NK-92 treated with Interleukin-12 subunit alpha and Interleukin-12 subunit beta, amount 100 ng/mL, for 24 hours (cell line): ENCODE measurements at places on chromosomes 6 and 20.

DNA sequence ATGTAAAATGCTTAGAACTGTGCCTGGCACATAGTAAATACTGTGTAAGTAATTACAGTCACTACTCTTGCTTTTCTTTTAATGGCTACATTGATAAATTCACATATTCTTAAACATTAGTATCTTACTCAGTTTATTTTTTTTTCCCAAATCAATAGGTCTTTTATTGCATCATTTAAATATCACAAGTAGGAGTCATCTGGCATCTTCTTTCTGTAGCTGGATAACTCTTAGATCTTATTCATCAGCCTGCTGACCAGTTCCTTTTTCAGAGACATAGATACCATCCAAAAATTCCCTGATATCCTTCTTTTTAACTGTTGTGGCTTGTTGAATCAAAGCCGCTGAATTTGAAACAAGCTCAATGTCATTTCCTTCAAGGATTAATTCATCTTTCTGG is 20.0 kb upstream of the PHF3 start:
- no peak for DNase-seq

GRCh38 chr6:3585320-3585935 is 128.6 kb upstream of the SLC22A23 start:
- DNase-seq = no peak

GRCh38 chr6:41059556-41059955 is 6.6 kb downstream of the APOBEC2 start:
- no peak for DNase-seq

GRCh38 chr6:25066593-25066992 is 130.8 kb upstream of the RIPOR2 start:
- DNase-seq = no peak

GRCh38 chr6:52284460-52285176 is at the start of gene MCM3:
Gene MCM3, minus strand, starts transcription at chr6:52284742. Its CDS starts 68 bp downstream, at chr6:52284674.
- peak; percentile 97 for DNase-seq
